Suprapubic skin (tissue), 4 donors: ENCODE measurements at places on chromosomes 7 and 10.

DNA sequence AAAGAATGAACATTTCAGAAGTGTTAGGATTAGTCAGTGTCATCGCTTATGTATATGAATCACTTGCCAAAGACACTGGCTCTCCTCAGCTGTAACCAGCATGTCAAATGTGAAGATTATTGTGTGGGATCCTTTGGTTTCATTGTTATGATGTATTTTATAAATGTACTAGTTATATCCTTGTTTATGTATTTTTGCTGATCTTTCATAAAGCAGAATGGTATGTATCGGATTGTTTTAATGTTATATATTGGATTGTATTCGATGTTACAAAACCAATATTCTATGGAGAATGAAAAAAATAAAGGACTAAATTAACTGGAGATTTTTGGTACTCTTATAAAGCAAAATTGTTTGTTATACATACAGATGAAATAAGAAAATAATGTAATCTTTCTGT is 49.2 kb downstream of the ACADSB start:
- DNase-seq = no peak

DNA sequence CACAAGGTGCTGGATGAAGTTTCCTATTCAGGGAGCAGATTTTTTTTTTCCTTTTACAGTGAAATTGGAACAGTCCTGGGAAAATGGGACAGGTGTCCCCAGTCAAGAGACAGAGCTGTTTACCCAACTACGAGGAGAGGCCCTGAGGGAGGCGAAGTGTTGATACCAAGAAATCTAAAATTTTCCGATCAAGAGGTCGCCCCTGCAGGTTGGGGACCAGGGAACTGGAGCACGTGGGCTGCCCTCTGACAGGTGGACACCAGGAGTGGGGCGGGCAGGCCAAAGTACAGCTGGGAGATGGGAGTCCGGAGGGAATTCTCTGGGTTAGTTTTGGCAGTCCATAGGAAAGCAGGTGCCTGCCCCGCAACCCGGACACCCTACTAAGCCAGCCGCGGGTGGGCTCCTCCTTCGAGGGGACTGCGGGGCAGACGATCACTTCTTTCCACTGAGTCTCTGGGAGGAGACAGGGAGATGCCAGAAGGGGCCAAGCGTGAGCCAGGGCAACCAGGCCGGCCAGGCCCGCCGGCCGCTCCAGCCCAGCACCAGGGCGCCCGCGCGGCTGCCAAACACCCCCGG is 965 bp upstream of the CAMK1D start:
- peak; percentile 84 for DNase-seq

GRCh38 chr7:148031811-148032210 is 558.8 kb upstream of the C7orf33 start:
- DNase-seq = no peak

DNA sequence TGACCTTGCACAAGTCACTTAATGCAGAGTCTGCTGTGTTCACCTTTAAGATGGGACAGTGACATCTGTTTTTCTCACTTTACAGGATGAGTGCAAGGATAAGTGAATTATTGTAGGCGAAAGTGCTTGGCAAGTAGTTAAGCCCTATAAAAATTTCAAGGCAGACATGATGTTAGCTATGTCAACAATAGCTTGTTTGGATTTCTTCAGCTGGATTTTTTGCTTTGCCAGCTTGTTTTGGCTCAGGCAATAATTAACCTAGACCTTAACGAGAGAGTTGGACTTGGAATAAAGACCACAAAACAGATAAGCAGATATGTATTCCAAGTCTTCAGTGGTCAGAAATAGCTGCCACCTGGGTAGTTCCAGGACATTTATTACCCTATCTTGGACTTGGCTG is 255.2 kb downstream of the ARL4A start:
- DNase-seq = no peak

- DNase-seq = peak; percentile 70
These were observed 131.3 kb upstream of the FAM20C start for GRCh38 chr7:61111-61510.

DNA sequence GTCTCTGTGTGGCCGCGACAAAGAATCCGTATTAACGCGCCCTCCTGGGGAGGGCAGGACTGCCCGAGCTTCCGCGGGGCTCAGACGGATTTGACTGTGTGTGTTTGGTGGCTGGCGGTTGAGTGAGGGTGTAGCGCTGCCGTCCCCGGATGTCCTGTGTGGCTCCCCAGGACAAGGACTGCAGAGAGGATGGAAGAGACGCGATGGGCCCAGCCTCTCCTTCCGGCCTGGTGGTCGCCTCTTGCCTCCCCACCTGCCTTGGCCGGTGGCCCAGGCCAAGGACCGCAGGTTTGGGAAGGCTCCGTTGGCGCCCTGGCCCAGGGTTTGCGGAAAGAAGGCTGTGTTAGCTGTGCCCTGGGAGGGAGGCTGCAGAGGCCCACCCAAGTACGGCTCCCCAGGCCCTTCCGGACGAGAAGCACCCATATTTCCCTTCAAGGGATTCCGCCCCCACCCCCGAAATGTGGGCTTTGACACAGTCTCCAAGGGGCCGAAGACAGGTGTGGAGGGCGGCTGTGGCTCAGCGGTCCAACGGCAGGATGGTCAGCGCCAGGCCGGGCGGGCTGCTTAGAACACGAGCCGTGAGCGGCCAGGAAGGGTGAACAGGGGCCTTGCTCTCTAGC is 2.3 kb downstream of the UNCX start:
- no peak for DNase-seq

DNA sequence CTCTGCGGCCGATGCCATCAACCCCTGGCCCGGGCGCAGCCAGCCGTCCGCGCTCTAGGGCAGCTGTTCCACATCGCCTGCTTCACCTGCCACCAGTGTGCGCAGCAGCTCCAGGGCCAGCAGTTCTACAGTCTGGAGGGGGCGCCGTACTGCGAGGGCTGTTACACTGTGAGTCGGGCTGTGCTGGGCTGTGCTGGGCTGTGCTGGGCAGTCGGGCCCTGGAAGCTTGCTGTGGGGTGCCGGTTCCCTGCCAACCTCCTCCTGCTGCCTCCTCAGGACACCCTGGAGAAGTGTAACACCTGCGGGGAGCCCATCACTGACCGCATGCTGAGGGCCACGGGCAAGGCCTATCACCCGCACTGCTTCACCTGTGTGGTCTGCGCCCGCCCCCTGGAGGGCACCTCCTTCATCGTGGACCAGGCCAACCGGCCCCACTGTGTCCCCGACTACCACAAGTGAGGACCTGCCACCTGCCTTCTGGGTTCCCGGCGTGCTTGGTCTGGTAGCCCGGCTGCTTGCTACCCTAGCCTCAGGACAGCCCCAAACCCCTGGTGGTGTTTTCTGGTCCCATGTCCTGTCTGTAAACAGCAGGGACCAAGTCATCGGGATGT is 7.5 kb downstream of the ZYX start:
- no peak for DNase-seq

DNA sequence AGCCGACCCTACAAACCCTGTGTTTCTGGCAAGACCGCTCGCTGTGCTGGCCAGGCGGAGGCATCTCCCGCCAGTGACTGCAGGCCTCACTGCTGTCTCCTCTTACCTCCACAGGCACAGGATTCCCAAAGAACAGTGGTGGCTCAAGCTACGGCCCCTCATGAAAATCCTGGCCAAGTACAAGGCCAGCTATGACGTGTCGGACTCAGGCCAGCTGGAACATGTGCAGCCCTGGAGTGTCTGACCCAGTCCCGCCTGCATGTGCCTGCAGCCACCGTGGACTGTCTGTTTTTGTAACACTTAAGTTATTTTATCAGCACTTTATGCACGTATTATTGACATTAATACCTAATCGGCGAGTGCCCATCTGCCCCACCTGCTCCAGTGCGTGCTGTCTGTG is 36.2 kb downstream of the PITRM1 start:
- no peak for DNase-seq

DNA sequence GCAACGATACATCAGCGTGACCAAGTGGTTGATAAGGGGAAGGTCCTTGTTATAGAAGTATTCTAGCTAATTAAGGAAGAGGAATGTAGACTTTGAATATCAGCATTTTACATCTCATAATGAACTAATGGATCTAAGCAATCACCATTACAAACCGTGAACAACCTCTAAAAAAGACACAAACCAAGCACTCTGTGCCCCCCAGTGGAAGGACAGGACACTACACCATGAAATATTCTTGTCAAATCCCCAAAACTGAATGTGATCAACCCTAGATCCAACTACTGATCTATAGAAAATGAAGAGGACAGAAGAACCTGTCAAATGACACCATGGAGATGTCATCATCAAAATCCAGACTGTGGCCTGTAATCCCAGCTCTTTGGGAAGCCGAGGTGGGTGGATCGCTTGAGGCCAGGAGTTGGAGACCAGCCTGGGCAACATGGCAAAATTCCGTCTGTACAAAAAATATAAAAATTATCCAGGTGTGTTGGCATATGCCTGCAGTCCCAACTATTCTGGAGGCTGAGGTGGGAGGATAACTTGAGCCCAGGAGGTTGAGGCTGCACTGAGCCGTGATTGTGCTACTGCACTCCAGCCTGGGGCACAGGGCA is 111.3 kb upstream of the CARD11 start:
- DNase-seq = no peak

GRCh38 chr10:106559442-106559841 is 605.1 kb downstream of the SORCS1 start:
- no peak for DNase-seq

DNA sequence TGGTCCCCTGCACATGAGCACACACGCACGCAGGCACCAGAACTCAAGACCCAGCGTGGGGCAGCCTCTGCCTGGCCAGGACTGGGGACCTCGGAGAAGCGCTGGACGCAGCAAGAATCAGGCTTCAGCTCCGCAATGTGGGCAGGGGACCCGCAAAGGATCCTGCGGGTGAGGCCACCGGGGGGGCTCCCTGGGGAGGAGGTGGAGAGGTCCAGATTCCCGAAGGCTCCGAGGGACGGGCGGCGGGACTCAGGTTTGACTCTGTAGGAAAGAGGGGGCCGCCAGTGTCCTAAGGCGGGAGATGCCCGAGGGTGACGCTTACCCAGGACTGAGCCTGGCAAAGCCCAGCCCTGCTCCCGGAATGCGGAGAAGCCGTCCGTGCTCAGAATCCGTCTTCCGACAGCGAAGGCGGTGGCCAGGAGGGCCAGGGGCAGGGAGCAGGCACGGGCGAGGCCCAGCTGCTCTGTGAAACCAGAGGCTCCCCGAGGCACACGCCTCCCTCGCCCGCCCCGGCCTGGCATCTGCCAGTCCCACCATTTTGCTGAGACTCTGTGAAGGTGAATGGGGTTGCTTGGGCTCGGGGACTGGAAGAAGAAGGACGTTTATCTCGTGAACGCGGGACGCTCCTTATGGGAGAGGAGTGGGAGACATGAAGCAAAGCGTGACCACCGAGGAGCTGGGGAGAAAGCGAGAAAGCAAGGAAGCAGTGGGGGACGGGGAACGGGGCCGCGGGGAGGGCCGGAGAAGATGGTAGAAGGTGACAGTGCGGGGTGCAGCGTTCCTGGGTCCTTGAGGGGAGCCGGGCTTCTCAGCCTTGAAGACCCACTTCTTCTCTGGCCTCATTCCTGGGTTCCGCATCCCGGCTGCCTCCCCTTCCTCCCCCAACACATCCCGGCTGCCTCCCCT is 489.2 kb downstream of the PTPRN2 start:
- DNase-seq = peak; percentile 48

DNA sequence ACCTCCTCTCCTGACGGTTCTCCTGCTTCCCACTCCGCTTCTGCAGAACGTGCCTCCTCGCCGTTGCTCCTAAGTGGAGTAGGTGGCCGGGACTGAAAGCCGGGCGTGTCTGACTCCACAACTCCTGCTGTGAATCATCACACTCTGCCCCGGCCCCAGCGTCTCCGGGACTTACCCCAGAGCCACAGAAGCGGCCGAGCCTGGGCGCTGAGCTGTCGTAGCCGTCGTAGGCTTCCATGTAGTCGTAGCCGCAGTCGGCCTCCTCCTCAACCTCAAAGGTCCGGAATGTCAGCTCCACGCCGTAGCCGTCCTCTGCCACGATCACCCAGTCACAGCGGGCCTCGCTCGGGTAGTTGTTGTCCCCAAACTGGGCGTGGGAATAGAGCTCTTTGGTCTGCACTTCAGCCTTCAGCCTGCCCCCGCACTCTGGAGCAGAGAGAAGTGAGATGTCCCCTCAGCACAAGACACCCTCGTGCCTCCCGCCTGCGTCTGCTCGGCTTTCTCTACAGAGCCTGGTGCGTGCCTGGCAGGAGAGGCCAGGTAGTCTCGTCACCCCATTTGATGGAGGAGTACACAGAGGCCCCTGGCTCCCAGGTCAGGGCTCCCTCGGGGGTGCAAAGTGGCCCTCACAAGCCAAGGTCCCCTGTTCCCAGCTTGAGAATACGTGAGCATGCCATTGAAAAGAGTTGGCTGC is 11.2 kb upstream of the OPALIN start:
- no peak for DNase-seq

DNA sequence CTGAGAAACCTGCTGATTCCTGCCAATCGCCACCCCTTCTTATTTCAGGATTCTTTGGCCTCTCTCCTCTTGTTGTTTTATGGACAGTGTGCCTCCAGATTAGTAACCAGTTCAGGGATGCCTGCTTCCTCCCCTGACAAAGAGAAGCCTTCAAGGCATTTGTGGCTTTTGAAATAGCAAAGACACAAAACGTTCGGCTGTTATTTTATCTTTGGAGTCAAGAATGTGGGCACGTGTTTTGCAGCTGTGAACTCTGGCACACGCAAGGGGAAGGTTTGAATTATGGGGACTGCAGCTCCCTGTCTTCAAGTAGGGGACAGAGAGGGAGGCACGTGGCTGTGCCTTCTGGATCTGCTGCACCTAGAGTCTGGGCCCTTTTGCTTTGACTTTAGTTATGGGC is 157.9 kb upstream of the GRB10 start:
- DNase-seq = no peak

- DNase-seq = no peak
These were observed 76.9 kb downstream of the ZNF365 start for GRCh38 chr10:62450912-62451610.

GRCh38 chr10:73798927-73799560 is 12.4 kb downstream of the NDST2 start:
- DNase-seq = no peak

- no peak for DNase-seq
These were observed 9.3 kb upstream of the COBL start for GRCh38 chr7:51325908-51326307.

GRCh38 chr7:116229366-116229765 is 19.0 kb downstream of the TES start:
- DNase-seq = no peak

GRCh38 chr7:3560495-3560894 is 259.4 kb downstream of the SDK1 start:
- no peak for DNase-seq

DNA sequence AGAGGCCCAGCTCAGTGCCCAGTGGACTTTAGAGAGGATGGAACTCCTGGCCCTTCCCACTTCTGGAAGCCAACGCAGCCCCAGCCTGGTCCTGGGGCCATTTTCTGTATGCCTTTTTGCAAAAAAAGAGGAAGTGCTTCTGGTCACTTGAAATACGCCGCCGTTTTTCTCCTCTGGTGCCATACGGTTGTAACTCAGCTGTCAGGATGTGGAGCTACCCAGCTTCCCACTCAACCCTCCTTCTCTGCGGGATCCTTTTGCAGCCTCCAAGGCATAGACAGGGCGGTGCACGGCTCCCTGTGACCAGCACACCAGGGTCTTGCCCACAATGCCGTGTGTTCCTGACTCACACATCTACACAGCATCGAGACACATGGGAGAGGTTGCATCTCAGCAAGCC is 369.6 kb downstream of the TCERG1L start:
- no peak for DNase-seq

GRCh38 chr10:79287973-79288723 is 59.1 kb upstream of the PPIF start:
- no peak for DNase-seq
